ENCODE measurements at places on chromosomes 3 and 15.

DNA sequence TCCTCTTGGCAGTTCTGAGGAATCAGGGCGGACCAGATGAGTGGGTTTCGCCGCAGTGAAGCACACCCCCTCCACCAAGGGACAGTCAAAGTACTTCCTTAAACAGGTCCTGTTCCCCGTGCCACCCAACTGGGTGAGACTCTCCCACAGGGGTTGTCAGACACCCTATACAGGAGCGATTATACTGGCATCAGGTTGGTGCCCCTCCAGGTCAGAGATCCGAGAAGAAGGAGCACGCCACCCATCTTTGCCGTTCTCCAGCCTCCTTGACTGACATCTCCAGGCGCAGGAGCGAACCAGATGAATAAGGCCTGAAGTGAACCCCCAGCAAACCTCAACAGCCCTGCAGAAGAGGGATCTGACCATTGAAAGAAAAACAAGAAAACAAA, 108.1 kb upstream of the ZBTB20 start:
- no peak for DNase-seq

DNA sequence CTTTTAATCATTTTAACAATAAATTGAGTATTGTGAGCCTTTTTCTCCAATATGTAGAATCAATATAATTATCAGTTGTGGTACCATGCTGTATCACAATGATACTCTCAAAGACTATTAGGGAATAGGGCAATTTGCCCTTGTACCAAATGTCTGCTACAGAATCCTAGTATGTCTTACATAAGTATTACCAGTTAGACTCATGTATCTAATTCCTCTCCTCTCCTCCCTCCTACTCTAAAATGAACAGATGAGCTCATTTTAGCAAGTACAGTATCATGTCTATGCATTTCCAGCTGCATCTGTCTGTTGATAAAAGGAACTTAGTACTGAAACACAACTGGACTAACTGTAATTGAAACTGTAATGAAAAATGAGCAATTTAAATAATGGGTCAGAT, 124.3 kb upstream of the ATP11B start:
- no peak for DNase-seq

DNA sequence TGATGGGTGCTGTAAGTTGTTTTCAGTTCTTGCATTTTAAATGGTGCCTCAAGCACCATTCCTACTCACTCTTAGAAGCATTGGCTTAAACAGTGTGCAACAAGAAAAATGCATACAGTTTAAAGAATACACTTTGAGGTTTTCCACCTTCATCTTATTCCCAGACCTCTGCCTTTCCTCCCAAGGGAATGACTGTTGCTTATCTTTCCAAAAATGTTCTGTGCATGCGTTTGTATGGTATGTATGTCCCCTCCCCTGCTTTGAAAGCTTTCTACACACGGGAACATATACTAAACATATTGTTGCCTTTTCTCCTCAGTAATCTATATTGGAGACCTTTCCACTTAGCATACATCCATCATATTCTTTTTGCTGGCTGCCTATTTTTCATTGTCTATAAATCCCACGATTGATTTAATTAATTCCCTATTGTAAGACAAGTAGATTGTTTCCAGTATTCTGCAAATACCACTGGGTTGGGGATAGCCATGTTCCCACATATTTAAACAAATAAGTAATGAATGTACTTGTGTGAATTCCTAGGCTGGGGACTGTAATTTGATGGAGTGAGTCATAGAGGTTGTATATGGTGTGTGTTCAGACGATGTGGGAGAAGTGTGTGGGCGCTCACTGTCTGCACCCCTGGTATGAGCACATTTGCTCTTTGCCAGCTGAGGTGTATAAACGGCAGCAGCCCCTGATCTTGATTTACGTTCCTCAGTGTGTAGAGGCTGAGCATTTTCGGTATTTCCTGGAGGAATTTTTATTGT, 5.8 kb downstream of the TRAK1 start:
- DNase-seq, result no peak

GRCh38 chr3:111972891-111973290, 5.9 kb upstream of the ABHD10 start:
- no peak for DNase-seq

GRCh38 chr3:114338651-114339357, 45.0 kb downstream of the TIGIT start:
- no peak for DNase-seq

GRCh38 chr15:74007820-74008371, 13.4 kb downstream of the PML start:
- DNase-seq, result peak; percentile 56

- no peak for DNase-seq
Observed at GRCh38 chr15:51697163-51697562, 15.9 kb downstream of the SCG3 start.

DNA sequence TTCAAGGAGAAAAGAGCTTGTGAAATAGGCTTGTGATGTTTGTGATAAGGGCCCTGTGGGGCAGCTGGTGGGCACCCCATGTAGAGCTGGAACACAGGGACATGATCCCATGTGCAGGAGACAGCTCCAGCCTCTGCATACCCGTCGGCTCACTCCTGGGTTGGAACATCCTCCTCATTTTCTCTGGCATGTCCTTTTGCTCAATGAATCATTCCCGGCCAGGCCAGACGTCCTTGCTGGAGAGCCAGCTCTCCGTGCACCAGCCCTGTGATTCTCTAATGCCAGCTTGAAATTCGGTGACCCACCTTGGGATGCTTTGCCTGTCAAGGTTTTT, 77.3 kb downstream of the SMAD3 start:
- no peak for DNase-seq

DNA sequence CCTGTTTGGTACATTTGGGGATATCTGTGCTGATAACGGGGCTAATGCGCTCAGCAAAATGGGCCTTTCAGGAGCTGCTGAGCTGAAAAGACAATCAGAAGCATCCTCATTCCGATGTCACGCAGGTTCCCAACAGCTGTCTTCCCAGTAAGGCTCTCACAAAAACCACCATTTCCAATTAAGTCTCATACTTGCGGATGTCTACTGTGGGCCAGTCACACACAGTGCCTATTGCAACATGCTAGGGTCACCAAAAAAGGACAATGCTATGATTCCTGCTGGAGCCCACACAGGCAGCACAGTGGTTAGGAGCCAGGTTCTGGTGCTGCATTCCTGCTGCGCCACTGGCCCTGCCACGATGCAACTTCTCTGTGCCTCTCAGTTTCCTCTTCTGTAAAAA, 16.4 kb upstream of the LDHAL6B start:
- no peak for DNase-seq

- DNase-seq, result peak; percentile 32
Observed at GRCh38 chr3:141000027-141000663, 51.0 kb upstream of the SPSB4 start.

- no peak for DNase-seq
Observed at GRCh38 chr15:35308802-35309201, 223.7 kb upstream of the NANOGP8 start.

DNA sequence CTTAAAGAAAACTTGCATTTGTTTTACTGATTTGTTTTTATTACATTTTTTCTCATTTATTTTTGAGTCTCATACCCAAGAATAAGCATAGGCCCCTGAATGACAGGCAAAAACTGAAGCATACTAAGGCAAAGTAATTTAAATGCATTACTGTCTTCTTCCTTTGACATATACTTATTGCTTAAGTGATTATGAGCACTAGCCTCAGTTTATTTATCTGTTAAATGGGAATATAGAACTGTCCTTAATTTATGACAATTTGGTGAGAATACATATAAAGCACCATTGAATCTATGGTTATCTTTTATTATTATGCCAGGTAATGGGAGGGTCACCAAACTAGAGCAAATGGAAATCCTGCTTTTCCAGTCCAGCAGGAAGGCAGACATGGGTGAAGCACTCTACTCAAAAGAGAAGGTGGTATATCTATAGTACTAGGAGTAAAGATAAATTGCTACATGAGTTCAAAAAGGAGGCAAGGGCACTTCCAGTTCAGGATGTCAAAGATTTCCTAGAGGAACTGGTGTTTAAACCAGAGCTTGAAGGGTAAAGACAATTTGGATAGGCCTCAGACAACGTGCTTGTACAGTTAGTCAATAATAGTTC, 435.0 kb downstream of the FOXP1 start:
- no peak for DNase-seq

- DNase-seq, result no peak
Observed at GRCh38 chr3:66851894-66852613, 146.1 kb upstream of the KBTBD8 start.

GRCh38 chr3:54873059-54874010, 54.5 kb downstream of the LRTM1 start:
- DNase-seq, result no peak

DNA sequence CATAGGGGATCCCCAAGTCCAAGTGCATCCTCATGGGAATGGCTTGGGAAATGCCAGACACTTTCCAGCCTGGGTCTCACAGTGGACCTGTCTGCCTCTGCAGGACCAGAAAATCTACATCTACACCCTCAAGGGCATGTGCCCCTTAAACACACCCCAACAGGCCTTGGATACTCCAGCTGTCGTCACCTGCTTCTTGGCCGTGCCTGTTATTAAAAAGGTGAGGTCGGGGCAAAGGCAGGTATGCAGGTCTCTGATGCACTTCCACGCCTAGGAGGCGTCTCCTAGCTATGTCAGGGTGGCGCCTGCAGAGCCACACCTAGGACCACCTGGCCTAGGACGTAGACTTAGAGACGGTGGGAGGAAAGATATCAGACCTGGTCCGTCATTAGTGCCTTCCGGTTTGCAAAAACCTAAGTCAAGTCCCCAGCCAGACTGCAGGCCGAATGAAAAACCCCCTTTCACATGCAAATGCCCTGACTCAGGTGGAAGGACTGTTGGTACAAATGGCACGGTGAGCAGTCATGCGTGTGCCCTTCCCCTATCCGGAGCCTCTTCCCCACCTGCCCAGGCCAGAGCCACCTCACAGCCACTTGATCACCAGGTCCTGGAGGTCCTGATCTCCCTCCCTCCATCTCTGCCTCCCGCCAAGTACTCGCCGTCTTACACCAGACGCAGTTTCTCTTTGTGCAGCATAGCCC, 143.5 kb downstream of the LRRK1 start:
- peak; percentile 77 for DNase-seq

- DNase-seq, result no peak
Observed at GRCh38 chr3:132225664-132226063, 91.5 kb upstream of the ACP3 start.

DNA sequence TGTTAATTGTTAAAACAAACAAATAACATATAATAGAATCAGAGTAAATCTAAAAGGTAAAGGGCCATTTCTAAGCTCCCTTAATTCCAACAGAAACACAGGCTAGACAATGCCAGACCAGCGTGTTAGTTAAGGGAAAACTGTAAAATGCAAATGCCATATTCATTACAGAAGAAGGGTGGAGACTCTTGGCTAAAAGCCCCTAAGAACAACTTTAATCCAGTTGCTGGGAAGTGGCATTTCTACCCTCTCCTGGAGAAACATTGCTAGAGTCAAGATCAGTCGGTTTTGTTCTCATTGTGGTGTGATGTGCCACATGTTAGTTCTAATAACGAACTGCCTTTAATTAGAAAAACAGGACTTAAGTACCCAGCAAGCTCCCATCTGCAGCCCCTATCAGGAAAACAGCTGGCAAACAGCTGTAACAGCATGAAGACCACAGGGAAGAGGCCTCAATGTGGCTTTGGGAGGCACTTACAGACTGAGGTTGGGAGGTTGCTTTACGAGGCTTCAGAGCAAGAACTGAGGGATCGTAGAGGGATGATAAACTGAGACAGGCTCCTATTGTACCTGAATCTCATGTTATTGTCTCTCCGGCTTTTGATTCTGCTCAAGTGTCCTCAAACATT, 1134.8 kb downstream of the ROBO1 start:
- no peak for DNase-seq

DNA sequence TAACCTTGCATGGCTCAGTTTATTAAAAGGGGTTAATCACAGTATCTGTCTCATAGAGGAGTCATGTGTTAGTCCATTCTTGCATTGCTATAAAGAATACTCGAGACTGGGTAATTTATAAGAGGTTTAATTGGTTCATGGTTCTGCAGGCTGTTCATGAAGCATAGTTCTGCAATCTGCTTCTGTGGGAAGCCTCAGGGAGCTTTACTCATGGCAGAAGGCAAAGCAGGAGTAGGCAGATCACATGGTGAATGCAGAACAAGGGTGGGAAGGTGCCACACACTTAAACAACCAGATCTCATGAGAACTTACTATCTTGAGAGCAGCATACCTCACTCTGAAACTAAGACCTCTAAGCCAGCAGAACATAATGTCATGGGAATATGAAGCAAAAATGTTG, 42.2 kb upstream of the PTX3 start:
- no peak for DNase-seq

DNA sequence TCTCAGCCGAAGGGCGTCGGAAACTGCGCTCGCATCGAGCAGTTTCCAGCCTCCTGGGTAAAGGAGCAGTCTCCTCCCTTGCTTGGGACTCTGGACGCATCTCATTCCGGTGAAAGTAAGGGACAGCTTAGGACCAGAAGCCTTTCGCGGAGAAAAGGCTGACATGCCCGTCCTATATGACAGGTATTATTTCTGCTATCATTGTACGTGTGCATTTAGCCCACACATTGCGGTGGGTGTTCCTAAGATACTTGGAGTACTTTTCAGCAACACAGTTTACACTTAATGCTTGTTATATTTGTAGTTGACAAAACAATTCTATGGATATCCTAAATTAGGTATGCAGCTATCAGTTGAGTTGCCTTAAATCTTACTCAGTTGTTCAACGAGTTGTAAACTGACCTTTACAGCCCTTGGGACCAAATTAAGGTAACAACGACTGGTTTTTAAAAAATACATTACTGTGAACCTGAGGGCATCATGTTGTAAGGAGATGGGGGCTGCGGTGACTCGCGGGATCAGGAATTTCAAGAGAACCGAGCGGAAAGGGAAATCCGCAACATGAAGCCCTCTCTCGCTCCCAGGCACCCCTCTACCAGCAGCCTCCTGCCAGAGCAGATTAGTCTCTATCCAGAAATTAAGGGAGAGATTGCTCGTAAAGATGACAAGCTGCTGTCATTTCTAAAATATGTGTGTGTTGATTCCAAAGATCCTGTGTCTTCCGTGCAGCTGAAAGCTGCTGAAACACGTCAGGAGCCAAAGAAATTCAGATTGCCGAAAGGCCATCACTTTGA, 632 bp upstream of the COPS2 start:
- DNase-seq, result no peak

DNA sequence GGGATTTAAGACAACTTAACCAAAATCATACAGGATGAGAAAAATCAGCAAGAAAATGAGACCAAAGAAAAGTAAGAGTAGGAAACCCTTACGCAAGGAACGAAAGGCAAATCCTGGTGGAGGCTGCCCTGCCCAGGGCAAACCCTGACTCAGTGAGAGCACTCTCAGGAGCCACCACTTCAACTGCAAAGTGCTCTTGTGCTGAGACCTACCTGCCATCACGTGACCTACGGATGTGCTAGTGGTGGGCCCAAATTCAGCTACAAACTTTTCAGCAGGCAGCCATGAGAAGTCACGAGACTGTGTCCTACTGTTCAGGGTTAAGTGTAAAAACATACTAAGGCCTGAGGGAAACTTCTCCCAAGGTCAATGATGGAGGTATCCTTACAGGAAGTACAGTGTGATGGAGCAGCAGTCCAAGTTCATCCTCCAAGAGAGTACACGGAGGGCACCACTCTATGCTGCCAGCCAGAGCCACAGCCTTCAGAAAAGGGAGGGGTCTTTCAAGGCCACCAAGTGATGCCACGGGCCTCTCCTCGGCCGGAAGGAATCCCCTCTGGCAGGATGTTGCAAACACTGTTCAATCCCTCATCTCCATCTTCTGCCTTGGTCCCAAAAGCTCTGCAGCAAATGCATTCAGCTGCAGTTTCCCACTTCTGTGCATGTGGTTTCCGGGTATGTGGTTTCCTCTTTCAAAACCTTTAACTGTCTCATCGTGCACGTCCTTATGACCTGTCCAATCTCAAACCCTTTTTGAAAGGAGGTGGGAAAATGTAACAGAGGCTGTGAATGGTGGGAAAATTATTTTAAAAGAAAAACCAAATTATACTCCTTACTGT, 9.5 kb downstream of the CHSY1 start:
- DNase-seq, result peak; percentile 82

All from B cell (primary cell).